ENCODE measurements at places on chromosomes 4 and X. TPM values are rescaled to one million over a fixed set of nuclear protein-coding genes. Genes with fewer than 3 reads are reported as not detected.

Gene PPP1R3F
- total RNA-seq = 5.7 TPM

DNA sequence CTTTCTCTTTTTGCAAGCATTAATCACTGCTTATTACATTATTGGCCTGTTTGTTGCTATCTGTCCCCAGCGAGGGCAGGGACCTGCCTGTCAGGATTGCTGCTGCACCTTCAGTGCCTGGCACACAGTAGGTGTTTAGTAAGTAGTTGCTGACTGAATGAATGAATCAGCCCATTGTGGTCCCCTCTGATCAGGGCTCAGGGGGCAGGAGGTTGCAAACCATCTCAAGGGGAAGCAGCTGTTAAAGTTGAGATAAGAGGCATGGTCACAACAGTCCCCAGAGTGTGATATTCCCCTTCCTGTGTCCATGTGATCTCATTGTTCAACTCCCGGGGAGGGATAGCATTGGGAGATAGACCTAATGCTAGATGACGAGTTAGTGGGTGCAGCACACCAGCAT is 85.4 kb downstream of the WFS1 start:
- no peak for DNase-seq

GRCh38 chrX:43813898-43814297 is 68.4 kb downstream of the MAOB start:
- no peak for DNase-seq

- DNase-seq = no peak
Measured at GRCh38 chr4:157888281-157888680, 284.5 kb downstream of the GASK1B start.

Gene RNF150
- total RNA-seq = 0.93 TPM

- DNase-seq = no peak
Measured at GRCh38 chr4:66284991-66285451, 614.7 kb upstream of the EPHA5 start.

Gene VEGFC
- 35.1 TPM for total RNA-seq

- no peak for DNase-seq
Measured at GRCh38 chr4:31791666-31792065, 1071.5 kb downstream of the PCDH7 start.

Gene SRPX2
- 61.9 TPM for total RNA-seq

DNA sequence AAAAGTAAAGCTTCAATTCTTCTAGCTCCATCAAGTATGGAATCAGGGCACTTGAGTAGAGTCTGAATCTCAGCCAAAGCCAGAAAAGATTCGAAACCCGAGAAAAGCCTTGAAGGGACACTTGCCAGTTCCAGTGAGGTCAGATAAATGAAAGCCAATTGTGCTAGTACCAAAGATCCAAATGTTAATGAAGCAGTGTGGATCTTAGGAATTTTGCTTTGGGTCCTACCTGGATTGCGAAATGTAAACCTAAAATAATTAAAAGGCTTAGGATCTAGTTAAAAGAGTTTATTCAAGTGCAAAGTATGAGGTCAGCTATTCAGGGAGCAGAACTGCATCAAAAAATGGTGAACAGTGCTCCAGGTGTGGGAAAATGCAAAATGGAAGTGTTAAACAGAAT is 552.6 kb downstream of the NAP1L3 start:
- no peak for DNase-seq

DNA sequence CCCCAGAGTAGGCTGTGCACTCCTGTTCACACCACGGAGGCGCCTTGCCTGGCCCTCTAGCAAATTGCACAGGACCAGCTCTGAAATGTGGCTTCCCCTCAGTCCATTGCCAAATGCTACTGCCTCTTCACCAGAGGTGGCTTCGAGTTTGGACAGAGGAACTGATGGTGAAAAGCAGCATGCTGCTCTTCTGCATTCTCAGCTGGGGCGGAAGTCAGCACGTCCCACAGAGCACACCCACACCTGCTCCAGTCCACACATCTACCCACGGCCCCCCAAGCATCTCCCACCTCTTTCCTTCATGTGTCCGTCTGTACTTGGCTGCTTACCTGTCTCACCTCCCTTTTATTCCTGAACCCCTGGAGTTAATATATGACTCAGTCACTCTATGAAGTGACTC is 43.5 kb downstream of the LRP2BP start:
- DNase-seq = no peak

Gene CPEB2
- 14.9 TPM for total RNA-seq

Measured in glomerular endothelial cell (primary cell).